ENCODE measurements at places on chromosomes 1 and 21.

- DNase-seq, result no peak
Measured at GRCh38 chr1:84853741-84854721, 39.0 kb downstream of the LPAR3 start.

DNA sequence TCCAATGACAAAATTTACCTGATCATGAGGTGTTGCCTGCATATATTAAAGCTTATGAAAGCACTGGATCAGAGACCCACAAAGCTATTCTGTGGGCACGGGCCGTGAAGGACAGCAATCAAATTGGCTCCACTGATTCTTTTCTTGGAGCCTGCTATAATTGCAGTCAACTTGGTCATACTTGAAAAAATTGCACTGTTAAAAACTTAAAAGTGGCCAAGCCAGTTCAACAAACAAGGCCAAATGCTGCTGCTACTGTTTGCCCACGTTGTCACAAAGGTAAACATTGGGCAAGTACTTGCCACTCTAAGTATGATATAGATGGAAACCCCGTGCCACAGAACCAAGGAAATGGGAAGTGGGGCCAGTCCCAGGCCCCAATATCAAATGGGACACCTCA lies 37.8 kb downstream of the CYP4A11 start:
- DNase-seq, result no peak

- no peak for DNase-seq
Measured at GRCh38 chr21:35932232-35932911, 128.0 kb downstream of the SETD4 start.

GRCh38 chr1:21068937-21069336 lies 107.8 kb downstream of the EIF4G3 start:
- no peak for DNase-seq

- no peak for DNase-seq
Measured at GRCh38 chr21:36288651-36289243, 31.2 kb upstream of the MORC3 start.

DNA sequence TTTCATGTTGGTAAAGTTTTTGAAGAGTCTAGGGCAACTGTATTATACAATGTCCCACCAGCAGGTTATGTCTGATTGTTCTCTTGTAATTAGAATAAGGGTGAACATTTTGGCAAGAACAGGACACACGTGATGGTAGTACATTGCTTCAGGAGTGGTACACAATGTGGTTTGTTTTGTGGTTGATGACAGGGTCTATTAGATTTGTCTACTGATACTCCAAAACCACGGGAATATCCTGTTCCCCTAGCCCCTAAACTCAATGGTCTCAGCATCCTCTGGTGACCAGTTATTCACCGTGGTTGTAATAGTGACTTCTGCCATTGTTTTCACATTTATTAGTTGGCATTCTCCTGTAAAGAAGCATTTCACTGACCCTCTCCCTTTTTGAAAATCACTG lies 22.1 kb upstream of the ACTA1 start:
- no peak for DNase-seq

GRCh38 chr1:231723146-231723545 lies 96.6 kb downstream of the DISC1 start:
- DNase-seq, result no peak

DNA sequence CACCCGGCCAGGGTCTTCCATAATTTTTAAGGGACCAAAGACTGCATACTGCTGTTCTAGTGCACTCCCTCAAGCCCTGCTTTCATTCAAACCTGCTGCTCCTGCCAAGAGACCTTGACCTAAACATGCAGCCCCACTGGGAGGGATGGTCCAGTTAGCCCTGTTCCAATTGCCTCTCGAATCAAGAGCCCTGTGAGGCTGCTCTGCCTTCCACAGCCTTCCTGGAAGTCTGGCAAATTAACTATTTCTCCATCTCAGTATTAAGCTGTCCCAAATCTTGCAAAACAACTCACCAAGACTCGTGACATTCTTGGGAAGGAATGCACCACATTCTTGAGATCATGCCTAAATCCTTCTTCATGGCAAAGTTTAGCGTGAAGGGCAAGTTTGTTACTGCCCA lies 231.3 kb downstream of the C1orf94 start:
- no peak for DNase-seq

GRCh38 chr21:44932408-44933181 lies 7.2 kb upstream of the SLX9 start:
- no peak for DNase-seq

GRCh38 chr1:161933592-161934588 lies 89.8 kb downstream of the OLFML2B start:
- no peak for DNase-seq

- no peak for DNase-seq
Measured at GRCh38 chr21:46216132-46216747, 12.3 kb downstream of the LSS start.

DNA sequence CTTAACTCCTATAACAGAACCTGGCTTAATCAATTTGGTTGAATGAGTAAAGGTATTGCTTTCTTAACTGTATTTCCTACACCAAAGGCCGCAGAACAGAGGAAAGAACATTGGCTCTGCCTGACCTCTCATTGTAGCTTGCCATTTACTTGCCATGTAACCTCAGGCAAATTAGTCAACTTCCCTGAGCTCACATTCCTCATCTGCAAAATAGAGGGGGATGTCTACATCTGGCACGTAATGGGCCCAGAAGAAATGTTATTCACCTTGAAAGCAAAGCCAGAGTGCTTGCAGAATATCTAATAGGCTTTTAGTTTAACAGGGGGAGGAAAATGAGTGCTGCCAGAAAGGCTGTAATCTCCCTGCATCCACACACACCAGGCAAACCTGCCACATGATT lies 44.3 kb downstream of the LAMC2 start:
- DNase-seq, result no peak

DNA sequence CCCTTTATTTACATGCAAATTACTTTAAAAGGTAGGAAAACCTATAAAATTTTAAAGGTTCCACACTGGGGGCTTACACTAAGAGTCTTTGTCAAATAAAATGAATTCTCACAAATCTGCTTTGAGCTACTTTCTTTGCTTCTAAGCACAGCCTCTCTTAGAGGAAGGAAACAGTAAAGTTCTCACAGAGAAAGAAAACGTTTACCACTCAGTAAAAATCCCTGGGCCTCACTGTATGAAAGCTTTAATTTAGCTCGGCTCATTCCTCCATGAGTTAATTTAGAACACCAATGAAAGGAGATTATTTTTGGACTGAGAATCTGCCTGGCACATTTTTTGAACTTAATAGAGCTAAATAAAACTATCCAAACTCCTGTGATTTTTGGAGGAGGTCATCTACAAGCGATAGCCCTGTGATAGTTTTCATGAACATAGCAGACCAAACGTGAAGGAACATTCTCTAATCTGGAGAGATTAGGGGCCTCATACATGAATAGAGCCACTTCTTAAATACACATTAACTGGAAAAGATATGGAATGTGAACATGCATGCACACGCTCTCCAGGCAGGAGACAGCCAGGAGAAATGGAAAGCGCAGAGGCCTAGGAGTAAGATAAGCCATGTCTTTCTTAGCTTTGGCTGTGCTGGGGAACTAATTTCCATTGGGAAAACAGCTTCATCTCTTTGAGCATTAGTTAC lies 32.8 kb downstream of the PRRX1 start:
- no peak for DNase-seq

DNA sequence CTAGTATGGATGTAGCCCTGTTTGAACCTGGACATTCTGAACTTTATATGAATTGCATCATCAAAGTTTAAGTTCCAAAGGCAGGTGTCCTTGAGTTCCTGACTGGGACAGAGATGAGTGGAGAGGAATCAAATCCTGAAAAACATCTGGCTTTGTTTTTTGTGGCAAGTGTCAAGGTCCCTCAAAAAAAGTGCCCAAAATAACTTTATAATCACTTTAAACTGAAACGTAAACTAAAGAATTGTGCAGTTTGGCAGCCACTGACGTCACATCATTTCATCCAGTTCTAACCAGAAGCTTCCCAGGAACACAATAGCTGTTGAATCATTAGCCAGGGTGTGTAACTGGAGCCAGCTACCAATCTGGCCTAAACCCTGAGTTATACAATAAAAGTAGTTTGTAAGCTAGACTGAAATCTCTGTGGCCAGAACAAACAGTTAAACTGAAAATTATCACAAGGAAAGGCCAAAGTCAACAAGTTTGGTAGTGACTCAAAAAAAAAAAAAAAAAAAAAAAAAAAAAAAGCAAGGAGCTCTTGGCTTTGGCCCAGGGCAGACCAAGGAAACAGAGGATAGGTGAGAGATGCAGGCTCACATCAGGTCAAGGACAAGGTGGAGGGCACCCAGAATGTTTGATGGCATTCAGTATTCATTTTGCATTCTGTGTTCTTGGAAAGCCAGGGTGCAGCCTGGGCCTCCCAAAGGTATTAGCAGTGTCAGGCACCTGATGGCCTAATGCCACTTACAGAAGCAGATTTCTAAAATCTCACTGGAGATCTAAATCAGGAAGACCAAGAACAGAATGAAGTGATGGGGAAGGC lies 74.3 kb downstream of the TNFSF18 start:
- DNase-seq, result peak; percentile 10

DNA sequence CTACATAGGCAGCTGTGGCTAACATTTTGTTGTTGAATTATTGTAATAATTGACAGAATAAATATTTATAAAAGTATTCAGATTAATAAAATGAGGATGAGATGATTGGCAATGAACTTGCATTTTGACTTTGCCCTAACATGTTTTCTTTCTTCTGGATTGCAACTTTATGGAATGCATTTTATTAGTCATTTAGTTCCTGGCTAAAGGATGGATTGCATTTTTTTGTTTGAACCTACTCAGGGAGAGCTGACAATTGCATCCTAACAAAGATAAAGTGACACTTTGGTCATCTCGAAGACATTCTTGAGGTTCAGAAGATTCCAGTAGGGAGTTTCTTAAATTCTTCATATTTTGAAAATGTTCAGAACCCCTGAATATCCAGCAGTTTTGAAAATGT lies 37.5 kb downstream of the PGM1 start:
- no peak for DNase-seq

- DNase-seq, result no peak
Measured at GRCh38 chr1:19138331-19138730, 71.7 kb downstream of the UBR4 start.

DNA sequence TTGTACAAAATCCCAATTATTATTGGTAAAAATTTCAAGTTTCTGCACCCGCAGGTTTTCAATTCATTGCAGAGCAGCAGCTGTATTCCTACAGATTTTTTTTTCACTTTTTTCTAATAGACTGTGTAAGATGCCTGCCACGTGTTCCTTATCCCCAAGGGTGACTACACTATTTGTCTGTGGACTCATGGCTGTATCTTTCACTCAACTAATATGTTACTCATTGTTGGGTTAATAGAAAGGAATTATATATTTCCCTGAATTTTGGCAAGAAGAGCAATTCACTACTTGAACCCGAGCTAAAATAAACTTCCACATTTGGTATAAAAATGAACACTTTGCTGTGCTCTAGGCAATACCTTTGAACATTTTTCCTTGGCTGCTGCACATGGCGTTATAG lies 158.7 kb downstream of the NCAM2 start:
- DNase-seq, result no peak

DNA sequence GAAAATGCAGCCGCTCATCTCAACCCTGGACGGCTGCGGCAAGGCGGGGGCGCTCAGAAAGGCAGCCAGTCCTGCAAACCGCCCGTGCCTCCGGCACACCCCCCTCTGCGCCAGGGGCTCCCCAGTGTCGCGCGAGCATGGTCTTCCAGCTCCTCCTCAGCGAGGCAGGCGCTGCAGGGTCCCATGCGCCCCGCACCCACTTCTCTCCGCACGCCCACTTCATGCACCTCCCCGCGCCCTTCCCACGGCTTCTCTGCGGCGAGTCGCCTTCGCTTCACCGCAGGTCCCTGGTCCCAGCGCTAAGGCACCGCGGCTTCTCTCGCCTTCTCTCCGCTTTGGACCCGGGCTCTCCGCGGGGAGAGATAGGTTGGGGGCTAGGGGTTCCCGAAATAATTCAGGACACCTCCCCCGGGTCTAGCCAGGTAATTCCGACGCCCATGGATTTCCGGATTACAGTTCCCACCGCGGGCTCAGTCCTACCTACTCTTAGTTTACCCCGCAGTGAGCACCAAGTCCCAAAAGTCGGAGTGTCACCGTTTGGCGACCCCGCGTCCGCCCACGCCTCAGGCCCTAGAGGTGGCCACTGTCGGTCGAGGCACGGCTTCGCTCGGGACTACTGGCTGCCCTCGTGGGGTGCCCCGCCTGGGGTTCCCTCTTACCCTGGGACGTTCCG lies 67.5 kb downstream of the SYT2 start:
- DNase-seq, result no peak

DNA sequence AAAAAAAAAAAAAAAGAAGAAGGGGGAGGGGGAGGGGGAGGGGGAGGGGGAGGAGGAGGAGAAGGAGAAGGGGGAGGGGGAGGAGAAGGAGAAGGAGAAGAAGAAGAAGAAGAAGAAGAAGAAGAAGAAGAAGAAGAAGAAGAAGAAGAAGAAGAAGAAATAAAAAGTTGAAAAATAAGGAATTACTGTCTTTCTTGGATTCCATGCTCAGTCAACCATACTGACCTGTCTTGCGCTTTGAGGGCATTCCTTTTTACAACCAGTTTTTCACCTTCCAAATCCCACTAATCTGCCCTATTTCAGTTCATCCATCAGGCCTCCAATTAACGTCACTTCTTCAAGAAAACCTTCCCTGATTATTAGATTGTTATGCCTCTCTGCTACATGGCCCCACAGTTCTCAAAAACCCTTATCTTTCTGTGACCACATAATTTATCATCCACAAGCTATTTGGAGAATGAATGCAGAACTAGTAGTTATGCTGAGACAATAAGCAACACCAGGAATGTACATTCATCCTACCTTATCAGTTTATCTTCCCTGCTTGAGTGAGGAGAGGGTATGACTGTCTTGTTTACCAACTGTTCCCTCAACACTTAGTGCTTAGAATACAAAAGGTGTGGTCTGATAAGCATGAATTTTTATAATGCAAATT lies 57.5 kb upstream of the GUCA2A start:
- DNase-seq, result no peak

DNA sequence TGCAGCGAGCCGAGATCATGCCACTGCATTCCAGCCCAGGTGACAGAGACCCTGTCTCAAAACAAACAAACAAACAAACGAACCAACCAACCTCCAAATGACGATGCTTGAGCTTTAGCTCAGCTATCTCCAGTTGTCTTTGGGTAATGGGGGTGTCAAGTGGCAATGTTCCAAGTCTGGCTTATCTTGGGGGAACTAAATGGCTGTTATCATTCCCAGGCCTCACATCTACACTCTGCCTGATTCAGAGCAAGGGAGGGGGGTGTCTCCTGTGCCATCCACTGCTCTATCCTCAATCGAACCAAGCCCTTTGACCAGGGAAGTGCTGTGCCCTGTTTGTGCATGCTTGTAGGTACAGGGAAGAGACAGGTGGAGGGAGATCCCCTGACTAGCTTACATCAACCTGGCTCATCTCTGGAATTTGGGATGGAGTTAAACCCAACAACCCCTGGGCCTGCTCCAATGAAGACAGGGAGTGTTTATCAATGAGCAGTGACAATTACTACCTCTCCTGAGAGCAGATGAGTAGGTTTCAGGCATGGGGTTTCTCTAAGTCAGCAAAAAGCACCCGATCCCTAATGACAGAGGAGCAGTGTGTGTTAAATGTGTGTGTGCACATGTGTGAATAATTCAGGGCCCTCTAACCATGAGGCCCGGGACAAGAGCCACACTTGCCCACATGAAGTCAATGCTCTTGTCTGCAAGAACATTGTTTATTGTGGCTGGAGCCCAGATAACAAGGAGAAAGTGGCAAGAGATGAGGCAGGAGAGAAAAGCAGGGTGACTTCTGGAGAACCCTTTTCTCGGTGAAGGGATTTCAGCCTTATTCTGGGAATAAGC lies 20.3 kb upstream of the IL6R start:
- no peak for DNase-seq

All from progenitor cell of endocrine pancreas (in vitro differentiated cells).